ENCODE measurements at places on chromosomes 6 and 20.

- no peak for DNase-seq
These were observed 547.8 kb downstream of the PTPRT start for GRCh38 chr20:42641886-42642285.

DNA sequence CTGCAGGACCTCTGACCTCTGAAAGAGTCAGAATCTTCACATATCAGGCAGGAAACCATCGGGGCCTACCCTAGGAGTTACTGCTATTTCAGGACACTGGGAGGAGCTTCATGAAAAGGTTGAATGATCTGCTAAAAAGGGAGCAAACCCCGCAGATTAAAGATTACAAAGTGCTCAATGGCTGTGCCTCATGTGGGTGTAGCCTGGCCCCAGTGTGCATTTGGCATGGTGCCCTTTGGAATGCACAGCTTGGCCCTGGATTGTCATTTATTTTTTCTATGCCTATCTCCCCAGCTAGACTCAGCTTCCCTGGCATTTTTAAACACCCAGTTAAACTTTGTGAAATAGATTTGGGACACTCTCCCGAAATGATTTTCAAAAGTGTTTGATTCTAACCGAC lies 368.5 kb upstream of the SPTLC3 start:
- DNase-seq, result no peak

GRCh38 chr20:12947691-12948090 lies 61.1 kb upstream of the SPTLC3 start:
- no peak for DNase-seq

- no peak for DNase-seq
These were observed 684.3 kb downstream of the QKI start for GRCh38 chr6:164098857-164099267.

- DNase-seq, result no peak
These were observed 8.3 kb downstream of the GCLC start for GRCh38 chr6:53536561-53536960.

- no peak for DNase-seq
These were observed 6.1 kb upstream of the LEMD2 start for GRCh38 chr6:33794910-33795623.

DNA sequence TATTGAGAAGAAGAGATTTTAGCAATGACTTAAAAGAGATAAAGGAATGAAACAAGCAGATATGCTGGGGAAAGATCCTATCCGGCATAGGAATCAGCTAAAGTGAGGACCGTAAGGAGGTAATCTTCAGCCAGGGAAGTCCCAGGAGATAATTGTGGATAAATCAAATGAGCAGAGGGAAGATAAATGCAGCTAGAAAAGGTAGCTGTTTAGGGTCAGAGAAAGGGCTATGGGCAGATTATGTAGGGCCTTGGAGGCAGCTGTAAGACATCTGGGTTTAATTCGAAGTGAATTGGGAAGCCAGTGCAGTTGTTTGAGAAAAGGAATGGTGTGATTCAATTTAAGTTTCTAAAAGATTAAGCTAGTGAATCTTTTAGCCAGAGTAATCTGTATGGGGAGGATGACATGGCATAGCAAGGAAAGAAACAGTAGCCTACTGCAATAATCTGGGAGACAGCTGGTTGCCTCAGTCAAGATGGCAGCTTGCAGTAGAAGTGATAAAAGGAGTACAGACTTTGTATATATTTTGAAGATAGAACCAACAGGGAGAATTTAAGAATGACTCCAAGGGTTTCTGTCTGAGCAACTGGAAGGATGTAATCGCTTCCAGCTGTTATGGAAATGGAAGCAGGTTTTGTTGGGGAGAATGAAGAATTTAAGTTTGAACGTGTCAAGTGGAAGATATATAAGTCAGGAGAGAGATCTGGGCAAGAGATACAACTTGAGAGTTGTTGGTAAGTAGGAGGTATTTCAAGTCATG lies 552.3 kb upstream of the FLRT3 start:
- no peak for DNase-seq

DNA sequence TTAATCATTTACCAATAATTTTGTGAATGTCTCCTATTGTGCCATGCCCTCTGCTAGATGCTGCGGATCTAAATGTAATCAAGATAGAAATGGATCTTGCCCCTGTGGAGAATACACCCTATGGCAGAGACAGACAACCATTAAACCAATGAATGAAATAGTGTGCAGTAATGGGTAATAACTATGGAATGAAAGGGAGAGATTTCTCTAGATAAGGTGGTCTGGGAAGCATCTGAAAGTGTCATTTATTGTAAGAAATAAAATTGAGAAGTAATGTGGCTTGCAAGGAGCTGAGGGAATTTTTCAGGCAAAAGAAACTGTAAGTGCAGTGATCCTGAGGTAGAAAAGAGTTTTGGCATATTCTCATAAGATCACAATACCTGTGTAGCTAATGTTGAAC lies 430.0 kb downstream of the LMBRD1 start:
- no peak for DNase-seq

GRCh38 chr6:135183532-135184440 lies 2.7 kb downstream of the MYB start:
- no peak for DNase-seq

- no peak for DNase-seq
These were observed 49.6 kb downstream of the TCP11 start for GRCh38 chr6:35091346-35092083.

- no peak for DNase-seq
These were observed 12.3 kb upstream of the HMGN4 start for GRCh38 chr6:26525838-26526237.

DNA sequence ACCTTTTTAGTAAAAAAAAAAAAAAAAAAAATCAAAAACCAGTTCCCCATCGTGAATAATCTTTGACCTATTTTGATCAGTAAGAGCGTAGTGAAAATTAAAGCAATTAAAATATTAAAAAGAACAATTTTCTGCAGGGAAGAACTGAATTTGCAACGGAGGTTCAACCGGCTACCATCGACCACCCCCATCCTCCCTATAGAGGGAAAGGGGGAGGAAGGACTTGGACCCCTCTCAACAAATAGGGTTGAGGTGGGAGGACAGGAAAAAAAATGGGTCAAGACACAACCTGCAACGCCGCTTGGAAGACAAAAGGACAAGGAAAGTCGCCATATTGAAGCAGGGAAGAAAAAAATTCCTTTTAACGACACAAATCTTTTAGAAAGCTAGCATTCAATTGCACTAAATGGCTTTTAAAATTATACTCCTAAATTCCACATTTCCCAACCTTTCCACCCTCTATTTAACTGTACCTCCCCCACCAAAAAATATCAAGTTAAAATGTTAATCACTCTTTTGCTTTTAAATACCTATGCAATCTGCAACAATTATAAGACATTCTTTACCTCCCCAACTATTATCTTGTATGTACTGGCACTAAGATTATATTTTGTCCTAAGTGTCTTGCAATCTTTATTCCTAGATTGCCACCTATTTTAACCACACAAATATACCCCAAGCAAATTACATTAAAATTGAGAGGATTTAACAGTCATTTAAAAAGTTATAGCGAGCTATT lies 1.7 kb downstream of the PPP1R10 start:
- no peak for DNase-seq

- no peak for DNase-seq
These were observed 6.1 kb downstream of the MRS2 start for GRCh38 chr6:24408719-24409410.

DNA sequence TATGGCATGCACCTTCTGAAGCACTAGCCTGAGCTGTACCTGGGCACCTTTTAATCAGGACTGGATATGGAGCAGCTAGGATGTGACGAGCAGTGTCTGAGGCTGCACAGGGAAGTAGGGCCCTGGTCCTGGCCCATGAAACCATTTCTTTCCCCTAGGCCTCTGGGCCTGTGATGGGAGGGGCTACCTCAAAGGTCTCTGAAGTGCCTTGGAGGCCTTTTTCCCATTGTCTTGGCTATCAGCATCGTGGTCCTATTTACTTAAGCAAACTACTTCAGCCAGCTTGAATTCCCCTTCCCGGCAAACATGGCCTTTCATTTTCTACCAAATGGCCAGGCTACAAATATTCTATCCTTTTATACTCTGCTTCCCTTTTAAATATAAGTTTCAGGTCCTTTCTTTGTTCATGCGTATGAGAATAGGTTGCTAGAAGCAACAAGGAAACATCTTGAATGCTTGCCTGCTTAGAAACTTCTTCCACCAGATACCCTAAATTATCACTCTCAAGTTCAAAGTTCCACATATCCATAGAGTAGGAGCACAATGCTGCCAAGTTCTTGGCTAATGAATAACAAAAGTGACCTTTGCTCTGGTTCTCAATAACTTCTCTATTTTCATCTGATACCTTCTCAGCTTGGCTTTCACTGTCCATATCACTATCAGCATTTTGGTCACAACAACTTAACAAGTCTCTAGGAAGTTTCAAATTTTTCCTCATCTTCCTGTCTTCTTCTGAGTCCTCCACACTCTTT lies 673.1 kb downstream of the HTR1B start:
- no peak for DNase-seq

DNA sequence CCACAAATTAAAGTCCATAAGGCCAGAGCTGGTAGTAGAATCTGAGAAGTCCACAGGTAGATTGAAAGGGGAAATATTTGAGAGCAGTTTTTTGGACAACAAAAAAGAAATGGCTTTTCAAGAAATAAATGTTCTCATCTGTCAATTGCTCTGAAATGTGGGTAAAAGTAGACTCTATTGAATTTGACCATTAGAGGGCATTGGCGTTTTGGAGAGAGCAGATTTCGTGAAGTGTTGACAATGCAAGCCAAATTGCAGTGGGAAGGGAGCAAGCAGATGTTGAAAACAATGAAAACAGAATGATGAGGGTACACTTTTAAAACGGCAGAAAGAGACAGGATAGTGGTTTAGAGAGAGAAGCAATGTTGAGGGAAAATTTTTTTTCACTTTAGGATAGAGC lies 149.1 kb upstream of the FAM83B start:
- no peak for DNase-seq

DNA sequence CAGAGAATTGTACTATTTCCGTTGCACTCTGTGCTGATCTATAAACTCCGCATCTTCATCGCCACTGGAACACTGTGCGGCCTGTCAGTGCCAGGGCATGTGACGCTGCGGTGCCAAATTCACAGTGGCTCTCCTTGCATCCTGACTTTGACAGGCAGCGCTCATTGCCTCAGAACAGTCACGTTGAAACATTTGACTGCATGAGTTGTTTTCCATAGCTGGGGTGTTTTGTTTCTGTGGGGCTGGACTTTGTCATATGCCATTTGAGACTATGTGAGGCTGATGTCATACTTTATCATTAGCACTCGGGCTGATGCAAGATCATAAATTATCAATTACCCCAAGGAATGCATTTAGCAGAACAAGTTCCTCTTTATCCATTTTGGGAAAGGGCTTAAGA lies 32.7 kb downstream of the CFAP61 start:
- no peak for DNase-seq

DNA sequence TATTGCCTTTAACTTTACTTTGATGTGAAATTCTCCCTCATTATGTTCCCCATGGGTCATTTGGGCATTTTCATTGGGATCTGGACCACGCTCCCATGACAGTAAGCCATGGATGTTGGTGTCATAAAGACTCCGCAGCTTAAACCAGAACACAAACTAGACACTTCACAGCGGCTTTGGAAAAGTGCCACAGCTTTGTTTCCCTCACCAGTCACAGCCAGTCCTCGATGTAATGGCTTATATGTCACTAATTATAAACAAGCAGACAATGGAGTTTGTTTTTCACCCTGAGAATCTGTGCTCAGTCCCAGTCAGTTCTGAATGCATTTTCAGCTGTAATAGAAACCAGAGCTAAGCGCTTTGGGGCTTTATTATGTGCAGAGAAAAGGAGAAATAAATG lies 23.2 kb upstream of the DAAM2 start:
- DNase-seq, result no peak

DNA sequence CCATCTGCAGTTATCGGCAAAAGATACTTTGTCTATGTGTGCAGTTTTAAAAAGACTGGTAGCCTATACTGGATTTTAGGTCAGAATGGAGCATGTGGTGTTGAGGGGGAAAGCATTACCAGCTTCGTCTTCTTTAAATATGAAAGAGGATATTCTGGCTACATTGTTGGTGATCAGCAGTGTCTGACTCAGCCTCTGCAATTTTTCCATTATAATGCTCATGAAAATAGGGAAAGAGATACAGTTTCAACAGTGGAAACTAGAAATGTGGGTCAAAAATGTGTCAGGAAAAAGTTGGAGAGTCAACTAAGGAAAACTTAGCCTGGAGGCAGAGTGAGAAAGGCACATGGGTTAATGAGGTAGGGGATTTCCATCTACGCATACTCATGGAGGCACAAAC lies 45.2 kb downstream of the HDGFL1 start:
- DNase-seq, result no peak

GRCh38 chr6:26087284-26088115 lies at the start of gene HFE:
HFE (plus strand) TSS chr6:26087429; CDS start chr6:26087441, 12 bp downstream.
- no peak for DNase-seq

DNA sequence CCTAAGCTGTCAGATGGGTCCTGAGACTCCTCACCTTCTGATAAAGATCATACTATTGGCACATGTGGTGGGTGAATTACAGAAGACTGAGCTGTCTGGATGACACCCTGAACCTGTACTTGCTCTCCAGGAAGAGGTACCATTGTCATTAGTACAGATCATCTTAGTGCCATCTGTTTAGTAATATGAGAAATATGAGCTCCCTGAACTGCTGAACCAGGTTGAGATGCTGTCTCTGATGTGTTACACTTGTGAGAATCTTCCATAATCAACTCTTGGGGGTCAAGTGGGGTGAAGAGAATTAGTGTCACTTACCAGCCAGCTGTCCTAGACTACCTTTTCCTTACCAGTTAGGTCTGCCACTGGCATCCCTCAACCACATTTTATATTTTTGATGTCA lies 531.0 kb downstream of the EPHA7 start:
- no peak for DNase-seq

DNA sequence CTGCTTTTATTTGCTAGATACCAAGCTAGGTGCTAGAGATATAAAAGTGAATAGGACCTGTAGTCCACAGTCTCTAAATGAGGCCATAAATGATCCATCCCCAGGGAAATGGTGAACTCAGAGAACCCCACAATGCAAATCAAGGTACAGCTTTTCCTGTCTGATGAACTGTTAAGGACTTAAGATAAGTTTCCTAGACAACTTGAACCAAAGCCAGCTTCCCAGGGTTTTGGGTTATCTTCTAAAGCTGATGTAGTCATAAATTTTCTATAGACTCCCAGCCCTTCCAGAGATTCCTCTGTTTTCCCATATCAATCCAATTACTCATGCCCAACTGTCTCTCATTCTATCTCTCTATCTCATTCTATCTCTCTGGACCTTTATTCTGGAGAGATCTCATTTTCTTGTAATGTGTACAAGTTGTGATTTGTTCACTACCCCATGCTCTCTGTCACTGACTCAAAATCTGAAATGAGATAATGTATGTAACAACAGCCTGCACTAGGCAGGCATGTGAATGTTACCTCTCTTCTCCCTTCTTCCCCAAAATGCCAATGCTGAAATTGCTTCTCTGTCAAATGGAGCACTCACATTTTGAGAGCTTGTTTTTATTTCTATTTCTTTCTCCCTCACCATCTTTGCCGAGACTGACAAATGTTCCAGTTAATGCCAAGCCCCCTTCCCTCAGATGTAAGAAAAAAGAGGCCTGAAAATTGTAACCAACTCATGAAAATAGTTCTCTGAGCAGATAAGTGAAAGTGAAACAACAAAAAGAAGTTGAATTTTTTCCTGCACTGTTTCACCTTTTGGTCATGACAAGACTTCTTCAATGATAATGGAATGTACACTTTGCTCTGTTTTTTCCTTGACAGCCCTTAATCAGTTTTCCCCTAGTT lies 279.9 kb downstream of the SLC35F1 start:
- no peak for DNase-seq

- DNase-seq, result no peak
These were observed 40.6 kb downstream of the TXLNB start for GRCh38 chr6:139251045-139251690.

GRCh38 chr6:119978274-119978889 lies 628.8 kb upstream of the MAN1A1 start:
- no peak for DNase-seq
